ENCODE measurements at places on chromosomes 1 and 21.

- no peak for DNase-seq
Observed at GRCh38 chr1:217135569-217135915, 412.3 kb upstream of the ESRRG start.

GRCh38 chr1:32221581-32221979 lies 573 bp downstream of the TMEM234 start:
- DNase-seq: no peak

DNA sequence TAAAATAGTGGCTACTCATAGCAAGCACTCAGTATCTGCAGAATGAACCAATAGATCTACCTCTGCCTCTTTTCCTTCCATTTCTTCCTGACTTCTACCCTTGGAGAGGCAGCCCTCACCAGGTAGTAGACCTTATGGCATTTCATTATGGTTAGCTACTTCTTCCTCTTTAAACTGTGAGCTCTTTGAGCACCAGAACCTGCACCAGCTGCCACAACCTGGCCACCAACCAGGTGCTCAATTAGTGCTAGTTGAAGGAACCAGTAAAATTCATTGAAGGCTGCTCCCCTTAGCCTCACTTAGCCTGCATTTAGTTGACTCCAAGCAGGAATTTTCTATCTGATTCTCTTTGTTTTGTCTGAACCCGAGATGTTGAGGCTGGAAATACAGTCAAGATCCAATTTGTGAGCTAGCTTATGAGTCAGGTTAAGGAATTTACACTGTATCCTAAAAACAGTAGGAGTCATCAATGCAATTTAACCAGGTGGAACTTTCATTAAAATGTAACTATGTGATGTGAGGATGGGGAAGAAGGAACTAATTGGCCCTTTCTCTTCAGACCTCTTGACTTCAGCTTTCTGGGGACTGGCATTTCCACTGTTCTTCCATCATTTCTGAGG lies 81.5 kb upstream of the UBE2U start:
- no peak for DNase-seq

DNA sequence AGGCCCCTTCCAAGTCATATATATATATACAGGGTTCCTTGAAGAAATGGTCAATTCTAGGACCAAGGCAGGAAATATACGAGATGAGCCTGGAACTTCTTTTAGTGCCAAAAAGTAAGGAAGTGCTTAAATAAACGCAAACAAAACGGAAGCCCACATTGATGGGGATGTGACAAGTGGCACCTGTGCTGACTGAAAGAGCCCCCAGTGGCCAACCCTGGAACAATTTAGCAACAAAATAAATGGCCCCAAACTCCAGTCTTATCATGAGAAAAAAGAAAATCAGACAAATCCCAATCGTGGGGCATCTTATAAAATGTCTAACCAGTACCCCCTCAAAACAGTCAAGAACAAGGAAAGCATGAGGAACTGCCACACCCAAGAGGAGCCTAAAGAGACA lies 17.7 kb downstream of the PLA2G5 start:
- no peak for DNase-seq

DNA sequence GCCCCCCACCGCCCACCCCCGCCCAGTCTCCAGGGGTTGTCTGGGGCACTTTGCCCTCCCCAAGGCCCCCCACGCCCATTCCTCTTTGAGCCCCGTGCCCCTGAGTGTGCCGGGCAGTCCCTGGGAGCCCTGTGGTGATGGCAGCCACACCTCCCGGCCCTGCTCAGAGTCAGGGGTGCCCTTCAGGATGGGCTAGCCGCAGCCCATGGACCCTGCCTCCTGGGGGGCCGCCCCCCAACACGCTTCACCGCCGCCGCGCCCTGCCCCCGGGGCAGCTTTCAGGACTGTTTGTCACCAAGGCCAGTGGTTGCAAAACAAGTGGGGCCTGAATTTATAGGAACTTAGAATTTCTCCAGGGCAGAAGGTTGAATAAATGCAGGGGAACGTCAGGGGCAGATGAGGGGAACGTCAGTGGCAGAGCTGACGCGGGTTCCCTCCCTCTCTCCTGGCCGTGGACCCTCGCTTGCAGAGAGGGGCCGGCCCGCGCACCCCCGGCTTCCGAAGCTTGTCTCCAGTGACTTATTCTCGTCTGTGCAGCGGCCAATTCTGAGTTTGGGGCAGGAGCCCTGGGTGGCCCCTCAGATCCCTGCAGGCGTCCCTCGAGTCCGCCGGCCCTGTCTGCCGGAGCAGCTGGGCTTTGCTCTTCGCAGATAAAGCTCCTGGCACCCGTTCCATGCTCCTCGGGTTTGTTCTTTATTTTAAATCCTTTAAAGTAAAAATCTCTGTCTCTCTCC lies 41.2 kb upstream of the ADARB1 start:
- no peak for DNase-seq

Measured in activated effector memory CD4-positive, alpha-beta T cell treated with Interleukin-2 at 50 U/mL for 16 hours (primary cell).